Upper lobe of left lung (tissue), 6 donors: ENCODE measurements at places on chromosomes 1 and 21.

DNA sequence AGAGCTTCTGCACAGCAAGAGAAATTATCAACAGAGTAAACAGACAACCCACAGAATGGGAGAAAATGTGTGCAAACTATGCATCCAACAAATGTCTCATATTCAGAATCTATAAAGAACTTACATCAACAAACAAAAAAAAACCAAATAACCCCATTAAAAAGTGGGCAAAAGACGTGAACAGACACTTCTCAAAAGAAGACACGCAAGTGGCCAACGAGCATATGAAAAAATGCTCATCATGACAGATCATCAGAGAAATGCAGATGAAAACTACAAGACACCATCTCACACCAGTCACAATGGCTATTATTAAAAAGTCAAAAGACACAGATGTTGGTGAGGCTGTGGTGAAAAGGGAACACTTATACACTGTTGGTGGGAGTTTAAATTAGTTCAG is 257.0 kb downstream of the GRIK1 start:
- DNase-seq, result no peak

DNA sequence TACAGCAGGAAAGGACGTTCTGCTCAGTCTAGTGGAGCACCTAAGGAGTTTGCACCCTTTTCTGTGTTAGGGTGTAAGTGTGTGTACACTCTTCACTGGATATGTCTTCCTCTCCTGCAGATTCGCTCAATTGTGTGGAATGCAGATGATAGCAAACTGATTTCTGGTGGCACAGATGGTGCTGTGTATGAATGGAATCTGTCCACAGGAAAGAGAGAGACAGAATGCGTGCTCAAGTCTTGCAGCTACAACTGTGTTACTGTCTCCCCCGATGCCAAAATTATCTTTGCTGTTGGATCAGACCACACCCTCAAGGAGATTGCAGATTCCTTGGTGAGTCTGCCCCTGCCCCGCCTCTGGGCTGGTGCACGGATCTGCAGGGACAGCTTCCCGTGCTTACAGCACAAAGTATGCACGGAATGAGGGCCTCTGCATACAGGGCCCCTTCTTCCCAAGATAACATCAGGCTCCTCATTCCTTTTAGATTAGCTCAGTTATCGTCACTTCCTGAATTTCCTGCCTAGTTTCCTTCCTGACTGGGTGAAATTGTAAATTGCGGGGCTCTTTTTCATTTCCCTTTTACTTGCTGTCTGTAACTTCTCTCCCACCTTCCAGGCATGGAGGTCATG is 34.6 kb downstream of the CFAP57 start:
- DNase-seq, result no peak

DNA sequence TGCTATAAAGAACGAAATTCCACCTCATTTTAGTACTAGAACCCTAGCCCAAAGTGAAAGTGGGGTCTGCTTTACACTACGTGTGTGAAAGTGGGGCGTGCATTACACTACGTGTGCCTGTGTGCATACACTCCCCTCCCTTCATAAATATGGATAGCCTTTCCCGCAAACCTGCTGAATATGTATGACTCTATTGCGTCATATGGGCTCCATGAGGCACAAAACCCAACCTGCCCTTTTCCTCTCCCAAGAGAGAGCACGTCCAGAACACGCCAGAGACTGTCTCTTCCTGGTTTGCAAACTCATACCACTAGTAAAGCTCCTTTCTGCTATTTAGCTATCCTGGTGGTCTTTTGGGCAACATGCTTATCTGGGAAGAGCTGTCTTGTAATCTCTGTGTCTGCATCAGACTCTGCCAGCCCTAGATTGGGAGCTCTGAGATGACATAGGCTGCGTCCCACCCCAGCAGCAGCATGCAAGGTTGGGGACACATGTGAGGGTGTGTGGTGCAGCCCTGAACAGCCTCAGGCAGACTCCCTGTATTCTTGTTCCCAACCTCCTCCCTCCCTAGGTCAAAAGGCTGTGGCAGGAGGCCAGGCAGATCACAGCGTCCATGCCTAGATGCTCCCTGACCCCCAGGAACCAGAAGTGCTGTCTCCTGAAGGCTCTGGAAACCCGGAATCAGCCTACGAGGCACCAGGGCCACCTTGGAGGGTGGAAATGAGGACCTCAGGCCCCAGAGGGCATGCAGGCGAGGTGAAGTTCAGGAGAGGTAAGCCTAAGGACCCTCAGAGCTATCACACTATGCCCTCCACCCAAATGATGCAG is 12.3 kb upstream of the PADI1 start:
- no peak for DNase-seq

DNA sequence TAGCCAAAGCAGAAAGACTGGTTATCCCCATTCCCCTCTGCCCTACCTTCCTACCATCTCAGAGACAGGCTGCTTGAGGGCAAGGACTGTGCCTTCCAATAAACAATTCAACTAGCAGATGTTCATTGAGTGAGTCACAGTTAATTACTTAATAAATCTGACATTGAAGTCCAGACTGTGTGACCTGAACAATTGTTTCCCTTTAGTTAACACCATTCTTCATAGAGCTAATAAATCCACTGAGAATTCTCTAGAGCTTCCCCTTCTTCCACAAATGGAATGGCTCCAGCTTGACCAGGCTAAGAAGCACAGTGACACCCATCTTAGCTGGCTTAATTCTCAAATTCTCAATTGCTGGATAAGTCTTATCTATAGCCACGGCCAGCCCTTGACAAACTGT is 61.9 kb upstream of the GJA5 start:
- DNase-seq, result no peak

DNA sequence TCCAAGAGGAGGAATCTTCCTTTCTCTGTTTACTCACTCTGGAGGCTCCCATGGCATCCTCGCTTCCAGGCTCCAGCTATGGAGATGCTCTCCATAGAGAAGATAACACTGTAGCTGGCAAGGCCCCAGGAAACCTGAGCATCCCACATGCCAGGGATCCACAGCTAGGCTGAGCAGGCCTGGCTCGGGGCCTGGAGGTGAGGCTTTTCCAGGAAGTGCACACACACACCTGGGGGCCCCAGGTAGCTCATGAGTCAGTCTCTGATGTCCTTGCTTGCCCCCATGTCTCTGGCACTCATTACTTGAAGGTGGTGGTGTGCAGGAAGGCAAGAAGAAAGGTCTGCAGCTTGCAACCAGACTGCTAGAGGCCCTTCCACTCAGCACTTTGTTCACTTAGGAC is 5.5 kb upstream of the LCE5A start:
- DNase-seq, result no peak
